ENCODE measurements at places on chromosomes 3 and 15.
A peak's percentile ranks its signal among the peaks of the same experiment; 100 is the strongest.

DNA sequence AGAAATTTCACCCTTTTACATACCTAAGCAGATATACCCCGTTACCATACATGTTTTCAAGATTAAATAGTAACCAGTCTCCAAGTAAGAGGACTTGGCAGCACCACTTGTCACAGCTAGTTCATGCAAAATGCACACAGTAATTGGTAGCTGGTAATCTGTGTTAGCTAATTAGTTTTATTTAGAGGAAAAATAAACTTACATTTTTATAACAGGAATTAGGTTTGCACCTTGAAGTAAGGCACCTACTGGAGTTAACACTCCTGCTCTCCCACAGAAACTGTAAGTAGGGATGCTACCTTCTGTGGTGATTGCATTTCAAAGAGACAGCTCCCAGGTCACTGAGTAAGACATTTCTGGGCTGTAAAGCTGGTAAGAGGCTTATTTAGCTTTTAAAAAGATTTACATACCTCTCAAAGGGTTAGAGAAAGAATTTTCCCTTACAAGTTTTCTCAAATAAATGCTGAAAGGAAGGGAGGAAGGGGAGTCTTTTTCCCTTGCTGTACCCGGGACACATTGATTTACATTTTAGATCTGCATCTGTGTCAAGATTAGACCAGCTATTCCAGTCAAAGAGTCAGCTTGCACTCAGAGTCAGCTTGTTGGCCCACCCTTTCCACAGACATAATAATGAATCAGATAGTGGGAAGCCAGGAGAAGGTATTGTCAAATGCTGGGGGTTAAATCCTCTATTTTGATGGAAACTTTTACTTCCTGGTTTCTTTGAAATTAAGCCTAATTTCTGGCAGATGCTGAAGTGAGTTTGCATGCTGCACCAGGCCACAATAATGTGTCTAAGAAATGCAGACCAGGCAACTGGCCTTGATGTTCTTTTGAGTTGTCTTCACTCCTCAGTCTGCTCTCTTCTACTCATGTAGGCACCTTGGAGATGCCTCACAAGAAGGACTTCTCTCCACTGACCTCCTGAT is 77.6 kb upstream of the CHD2 start:
- DNase-seq, result no peak

GRCh38 chr15:97146929-97147870 is 813.3 kb upstream of the ARRDC4 start:
- no peak for DNase-seq

GRCh38 chr3:174438501-174439145 is 420.5 kb upstream of the NAALADL2 start:
- no peak for DNase-seq

GRCh38 chr15:76514282-76514681 is 177.7 kb downstream of the ISL2 start:
- DNase-seq, result no peak

DNA sequence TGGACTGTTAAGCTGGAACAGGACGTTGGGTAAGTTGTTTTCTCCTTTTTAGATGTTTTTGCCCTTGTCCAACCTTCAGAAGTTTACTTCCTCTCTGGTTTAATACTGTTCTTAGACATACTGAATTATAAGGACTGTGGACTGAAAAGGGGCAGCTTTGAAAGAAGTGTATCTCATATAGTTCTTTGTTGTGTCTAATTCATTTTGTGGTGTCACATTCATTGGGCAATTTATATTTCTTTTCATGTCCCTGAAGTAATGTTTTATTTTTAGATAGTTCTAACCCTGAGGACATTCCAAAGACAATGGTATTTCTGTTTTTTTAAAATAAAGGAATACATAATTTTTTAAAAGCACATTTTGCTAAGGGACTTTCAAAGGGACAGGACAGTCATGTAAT is 45.2 kb downstream of the TMEM108 start:
- no peak for DNase-seq

DNA sequence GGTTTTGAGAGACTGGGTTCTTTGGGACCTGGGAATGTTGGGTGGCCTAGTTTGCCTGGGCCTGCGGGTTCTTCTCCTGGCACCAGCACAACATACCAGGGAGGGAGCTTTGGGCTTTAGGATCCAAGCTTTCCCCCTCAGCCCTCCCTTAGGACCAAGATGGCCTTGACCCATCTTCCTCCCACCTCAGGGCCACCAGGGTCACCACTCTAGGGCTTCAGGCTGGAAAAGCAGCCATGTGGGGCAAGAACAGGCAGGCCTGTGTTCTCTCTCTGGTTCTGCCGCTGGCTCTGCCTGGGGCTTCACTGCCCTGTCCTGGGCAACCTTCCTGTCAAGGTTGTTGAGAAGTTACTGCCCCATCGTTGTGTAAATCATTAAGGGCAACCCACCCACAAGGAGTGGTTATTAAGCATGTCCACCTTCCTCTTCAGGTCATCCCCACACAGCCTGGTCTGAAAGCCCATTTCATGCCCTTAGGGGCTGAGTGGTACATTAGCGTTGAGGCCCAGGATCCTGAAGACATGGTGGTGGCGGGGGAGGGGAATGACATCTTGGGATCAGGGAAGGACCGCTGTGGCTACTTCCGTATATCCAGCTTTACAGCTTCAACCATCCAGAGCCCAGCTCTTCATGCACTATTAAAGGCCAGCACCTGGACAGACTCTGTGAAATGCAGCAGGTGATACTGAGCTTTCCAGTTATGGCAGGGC is 652 bp downstream of the DUOX1 start:
- DNase-seq, result no peak

DNA sequence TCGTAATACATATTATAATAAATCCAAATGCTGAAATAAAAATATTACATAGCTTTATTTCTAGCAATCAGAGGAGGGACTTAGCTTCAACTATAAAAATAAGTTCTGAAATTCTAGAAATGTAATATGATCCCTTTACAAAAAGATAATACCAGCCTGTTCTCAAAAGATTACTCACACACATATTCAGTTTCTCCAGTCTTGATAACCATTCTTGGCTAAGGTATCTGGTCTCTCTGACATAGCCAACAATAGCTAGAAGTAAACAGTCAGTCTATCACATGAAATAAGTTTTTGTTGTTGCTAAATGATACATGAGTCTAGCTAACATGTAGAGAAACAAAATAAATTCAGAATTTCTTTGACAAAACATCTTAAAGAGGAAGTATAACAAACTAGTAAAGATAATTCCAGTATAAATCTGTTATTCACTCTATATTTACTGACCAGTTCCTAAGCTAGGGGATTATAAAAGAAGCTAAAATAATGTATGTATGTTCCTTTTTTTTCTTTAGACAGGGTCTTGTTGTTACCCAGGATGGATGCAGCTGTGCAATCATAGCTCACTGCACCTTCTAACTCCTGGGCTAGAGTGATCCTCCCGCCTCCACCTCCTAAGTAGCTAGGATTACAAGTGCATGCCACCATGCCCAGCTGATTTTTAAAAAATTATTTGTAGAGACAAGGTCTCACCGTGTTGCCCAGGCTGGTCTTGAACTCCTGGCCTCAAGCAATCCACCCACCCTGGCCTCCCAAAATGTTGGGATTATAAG is 170.6 kb downstream of the TBL1XR1 start:
- DNase-seq, result no peak

GRCh38 chr3:12886736-12887135 is 45.4 kb upstream of the RPL32 start:
- no peak for DNase-seq

GRCh38 chr3:10817506-10817905 is 1.5 kb downstream of the SLC6A11 start:
- DNase-seq, result no peak

GRCh38 chr15:69265347-69265955 is 33.3 kb upstream of the PAQR5 start:
- DNase-seq, result peak; percentile 8

- DNase-seq, result no peak
Measured at GRCh38 chr15:90814191-90814821, 54.1 kb upstream of the FURIN start.

DNA sequence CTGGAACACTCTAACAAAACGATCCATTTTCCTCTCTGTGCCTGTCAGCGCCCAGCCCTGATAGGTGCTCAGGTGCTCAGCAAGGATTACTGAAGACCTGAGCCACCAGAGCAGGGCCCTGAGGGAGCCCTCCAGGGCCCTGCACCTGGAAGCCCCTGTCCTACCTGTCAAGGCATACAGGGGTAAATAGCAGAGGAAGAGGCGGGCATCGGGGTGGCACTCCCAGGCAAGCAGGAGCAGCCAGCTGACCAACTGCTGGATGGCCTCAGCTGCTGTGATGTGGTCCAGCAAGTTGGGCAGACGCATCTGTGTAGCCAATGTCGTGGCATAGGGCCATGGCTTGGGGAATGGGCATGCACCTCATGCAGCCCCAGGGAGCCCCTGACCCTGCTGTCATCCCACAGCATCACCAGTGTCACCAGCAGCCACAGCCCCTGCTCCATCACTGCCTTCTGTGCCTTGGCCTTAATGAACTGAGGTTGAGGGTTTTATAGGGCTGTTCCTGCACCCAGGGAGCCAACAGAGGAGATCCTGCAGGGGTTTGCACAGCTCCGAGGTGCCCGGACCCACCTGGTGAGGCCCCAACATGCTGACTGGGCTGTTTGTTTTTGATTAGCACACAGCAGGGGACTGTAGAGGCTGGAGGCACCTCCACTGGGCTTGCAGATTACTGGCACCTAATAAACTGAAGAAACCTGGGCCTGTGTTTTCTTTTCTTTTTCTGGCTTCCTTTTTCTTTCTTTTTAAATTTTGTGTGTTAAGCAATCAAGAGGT is 7.9 kb upstream of the WDR6 start:
- DNase-seq, result no peak

Measured in CD4-positive, alpha-beta T cell treated with Interleukin-6 at 100 ng/mL for 8 hours (primary cell).